Vagina (tissue), 2 donors: ENCODE measurements at places on chromosomes 6 and 20.

DNA sequence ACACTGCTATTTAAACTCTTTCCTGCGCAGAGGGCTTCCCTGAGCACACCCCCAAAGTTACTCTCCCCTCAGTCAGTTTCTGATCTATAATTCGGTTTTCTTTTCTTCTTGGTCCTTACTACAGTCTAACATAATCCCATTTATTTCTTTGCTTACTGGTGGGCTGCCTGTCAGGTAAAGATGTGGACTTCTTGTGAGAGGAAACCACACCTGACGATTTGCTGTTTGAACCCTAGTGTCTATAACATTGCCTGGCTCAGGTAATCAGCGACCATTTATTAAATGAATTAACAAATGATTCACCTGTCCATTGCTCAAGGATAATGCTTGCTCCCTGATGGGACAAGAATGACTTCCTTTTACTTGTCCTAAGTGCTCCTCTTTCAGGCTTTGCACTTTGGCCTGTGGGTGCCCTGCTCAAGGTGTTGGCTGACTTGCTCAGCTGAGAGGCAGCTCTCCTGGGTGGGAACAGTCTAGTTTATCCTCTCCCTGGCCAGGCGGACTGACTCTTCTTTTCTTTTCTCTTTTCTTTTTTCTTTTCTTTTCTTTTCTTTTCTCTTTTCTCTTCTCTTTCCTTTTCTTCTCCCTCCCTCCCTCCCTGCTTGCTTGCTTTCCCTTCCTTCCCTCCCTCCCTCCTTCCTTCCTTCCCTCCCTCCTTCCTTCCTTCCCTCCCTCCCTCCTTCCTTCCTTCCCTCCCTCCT lies 233.1 kb downstream of the BCAS1 start:
- no peak for DNase-seq

GRCh38 chr20:4369798-4370124 lies 351.9 kb upstream of the PRND start:
- no peak for DNase-seq

- peak; percentile 77 for DNase-seq
Observed at GRCh38 chr6:167393731-167394130, 68.8 kb downstream of the TTLL2 start.

DNA sequence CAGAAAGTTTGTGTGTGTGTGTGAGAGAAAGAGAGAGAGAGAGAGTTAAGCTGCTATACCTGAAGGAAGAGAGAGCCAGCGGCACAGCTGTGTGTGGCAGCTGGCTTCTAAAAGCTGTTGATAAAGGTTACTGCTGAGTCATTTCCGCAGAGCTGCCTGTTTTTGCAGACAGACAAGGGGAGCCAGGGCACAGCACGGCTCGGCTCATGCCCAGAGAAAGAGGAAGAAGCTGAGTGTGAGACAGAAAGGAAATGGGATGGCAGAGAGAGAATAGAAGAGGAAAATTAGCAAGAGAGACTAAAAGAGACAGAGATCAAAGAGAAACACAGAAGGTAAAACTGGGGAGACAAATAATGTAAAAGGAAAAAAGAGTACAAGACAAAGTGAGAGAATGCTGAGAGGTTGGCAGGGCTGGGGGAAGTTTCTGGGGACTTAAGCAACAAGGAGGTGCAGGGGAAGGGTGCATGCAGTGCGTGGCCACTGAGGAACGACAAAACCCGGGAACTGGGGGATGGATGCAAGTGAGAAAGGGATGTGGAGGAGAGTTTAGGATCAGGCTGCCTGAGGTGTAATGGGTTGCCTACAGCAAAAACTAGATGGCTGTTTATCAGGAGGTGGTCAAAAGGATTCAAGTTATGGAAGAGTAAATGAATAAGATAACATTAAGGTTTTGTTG lies 22.7 kb downstream of the HLA-A start:
- DNase-seq, result no peak

DNA sequence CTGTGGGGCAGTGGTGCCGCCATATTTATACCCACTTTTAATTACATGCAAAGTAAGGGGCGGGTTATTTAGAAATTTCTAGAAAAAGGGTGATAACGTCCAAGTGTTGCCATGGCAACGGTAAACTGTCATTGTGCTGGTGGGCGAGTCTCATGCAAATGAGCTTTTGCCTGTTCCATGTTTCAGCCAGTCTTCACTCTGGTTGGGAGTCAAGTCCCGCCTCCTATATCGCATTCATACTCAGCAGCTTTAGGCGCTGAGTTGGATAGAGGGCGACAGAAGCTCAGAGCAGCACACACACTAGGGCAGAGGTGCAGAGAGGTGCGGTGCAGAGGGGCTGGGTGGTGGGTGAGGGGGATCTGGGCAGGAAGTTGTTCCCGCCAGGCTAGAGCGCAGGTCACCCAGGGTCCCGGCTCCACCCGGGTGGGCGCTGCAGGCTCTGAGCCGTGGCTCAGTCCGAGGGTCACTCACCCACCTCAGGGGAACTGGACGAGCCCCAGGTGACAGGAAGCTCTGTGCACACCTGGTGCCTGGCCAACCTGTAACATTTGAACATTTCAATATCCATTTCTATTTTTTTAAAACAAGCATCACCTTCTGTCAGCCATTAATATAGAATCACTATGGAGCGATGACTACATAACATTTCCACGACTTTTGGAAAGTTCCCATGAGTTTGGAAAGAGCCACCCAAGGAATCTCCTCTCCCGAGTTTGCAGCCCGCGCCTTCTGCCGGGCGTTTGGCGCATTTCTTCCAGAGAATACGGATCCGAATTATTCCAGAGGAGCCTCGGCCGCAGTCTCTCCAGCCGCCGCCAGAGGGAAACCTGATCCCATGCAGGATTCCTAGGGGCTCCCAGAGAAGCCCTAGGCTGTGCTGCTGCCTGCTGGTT lies 89.1 kb upstream of the PHACTR3 start:
- no peak for DNase-seq

DNA sequence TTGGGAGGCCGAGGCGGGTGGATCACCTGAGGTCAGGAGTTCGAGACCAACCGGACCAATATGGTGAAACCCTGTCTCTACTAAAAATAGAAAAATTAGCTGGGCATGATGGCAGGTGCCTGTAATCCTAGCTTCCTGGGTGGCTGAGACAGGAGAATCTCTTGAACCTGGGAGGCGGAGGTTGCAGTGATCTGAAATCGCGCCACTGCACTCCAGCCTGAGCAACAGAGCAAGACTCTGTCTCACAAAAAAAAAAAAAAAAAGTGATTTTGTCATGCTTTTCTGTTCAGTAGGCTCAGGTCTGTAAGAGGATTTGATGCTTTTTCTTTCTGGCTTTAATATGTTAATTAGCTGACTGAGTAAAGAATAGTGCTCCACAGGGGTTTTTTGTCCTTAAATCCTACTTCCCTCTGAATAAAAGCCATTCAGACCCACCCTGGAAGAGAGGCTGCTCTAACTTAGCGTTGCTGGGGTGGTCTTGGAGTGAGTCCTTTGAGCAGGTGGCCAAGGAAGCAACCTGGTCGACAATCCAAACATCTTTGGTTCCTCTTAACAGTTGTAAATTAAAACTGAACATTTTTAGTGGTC lies 19.0 kb downstream of the MCM8 start:
- DNase-seq, result no peak

DNA sequence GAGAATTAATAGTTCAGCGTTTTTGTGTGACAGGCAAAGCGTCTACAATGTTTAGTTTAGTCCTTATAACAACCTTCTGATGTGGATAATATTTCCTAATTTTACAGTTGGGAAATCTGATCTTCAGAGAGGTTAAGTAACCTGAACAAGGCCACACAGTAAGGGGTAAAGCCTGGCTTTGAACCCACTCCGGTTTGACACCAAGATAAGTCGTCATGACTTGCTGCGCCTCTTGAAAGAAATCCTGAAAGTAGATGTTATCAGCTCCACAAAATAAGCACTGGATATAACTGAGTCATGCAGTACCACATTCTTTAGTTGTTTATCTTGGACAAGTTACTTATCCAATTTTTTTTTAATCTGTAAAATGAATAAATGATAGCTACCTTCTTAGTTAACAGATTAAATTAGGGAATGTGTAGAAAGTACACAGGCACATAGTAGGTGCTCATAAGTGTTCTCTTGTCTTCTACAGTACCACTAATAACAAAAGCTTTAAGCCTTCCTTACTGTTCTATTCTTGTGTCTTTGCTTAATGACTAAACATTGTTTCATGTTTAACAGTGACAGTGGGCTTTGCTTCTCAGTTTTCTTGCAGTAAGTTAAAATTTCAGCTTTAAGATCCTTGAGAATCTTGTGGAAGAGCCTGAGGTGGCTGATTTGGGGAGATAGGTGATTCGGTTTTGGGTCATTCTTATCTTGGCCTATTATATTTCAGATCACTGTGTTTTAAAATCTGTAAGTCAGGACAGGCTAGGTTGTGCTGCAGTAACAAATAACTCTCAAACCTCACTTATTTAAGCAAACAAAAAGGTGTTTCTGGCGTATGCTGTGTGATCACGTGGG lies 2.1 kb downstream of the HIVEP1 start:
- DNase-seq, result no peak

DNA sequence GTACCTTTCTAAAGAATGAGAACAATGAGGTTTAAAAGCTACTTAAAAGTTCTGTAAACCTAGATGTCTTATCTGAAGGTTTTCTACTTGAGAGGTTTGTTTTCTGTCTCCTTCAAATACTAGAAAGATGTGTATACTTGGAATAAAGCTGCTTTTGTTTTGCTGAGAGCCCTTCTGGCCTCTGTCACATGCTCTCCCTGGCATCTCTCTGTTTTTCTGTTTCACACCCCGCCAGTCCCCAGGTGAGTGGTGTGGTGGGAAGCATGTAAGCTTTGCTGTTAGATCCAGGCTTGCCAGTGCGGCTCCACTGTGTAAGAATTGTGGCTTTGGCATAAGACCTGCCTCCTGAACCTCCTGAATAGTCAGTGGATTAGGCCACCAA lies 56.8 kb downstream of the SNX9 start:
- no peak for DNase-seq

- no peak for DNase-seq
Observed at GRCh38 chr20:25543068-25543467, 42.3 kb downstream of the NINL start.

GRCh38 chr6:4374216-4374615 lies 238.8 kb upstream of the ECI2 start:
- DNase-seq, result no peak

DNA sequence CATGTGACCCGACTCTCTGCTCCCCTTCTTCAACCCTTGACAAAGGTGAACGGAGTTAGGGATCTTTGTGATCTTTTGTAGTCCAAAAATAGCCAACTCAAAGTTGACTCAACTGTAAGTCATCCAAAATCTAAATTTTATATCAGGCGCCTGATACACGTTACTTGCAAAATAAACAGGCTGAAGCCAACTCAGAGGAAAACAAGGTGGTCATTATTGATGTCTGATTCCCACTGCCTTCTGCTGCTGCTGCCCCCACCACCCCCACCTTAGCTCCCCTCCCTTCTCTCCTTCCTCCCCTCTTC lies 13.2 kb upstream of the RNF8 start:
- no peak for DNase-seq

DNA sequence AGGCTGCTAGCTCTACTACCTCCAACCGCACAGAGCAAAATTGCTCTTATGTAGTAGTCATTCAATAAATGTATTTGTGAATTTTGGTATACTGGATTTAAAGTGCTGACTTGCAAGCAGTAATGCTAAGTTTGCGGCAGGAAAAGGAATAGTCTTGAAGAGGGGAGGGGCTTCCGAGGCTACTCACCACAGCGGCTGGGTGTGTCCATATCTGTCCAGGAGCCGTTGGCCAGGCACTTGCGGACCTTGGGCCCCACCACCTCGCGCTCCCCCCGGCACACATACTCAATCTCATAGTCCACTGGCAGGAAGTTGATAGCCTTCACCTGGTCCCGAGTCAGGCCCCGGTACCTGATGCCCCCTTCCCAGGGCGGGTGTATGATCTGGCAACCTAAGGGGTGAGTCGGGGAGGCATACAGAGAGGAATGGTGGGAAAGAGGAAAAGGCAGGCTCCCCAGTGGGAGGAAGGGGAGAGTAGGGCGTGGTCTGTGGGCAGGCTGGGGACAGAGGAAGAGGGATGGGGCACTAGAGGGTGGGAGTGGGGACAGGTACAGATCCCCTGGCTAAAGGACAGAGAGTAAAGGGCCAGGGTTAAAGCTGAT lies 1.7 kb downstream of the GABBR1 start:
- DNase-seq, result no peak

GRCh38 chr20:49344975-49345374 lies 67.1 kb upstream of the ZNFX1 start:
- no peak for DNase-seq

DNA sequence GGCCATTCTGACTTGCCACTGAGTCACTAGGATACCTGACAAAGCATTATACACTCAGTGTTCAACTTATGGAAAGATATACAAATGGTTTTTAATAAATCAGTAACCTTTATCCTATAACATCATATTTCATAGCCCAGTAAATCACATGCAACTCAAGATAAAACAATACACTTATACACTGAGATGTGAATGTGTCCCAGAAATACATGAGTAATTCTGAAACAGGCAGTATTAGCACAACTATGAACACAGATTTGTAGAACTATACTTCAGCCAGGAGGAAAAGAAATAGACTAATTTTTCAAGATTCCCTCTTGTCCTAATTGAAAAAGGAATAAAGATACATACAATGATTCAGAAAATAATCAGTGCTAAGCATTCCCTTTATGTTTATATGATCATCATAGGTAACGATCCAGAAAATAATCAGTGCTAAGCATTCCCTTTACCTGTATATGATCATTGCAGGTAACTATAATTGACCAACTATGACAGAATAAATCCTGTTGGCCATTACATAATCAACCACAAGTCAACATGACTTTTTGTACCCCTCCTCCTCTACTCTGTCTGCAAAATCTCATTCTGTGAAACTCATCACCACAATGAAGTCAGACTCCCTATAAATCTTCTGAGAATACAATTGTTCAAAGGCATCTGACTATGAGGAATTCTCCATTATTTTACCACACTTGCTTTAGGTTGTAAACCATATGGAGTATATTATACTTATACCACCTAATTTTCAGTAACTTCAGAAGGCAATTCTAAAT lies 30.3 kb downstream of the HACE1 start:
- DNase-seq, result no peak

GRCh38 chr20:59571551-59572314 lies 32.6 kb upstream of the PHACTR3 start:
- no peak for DNase-seq

- peak; percentile 28 for DNase-seq
Observed at GRCh38 chr6:3873051-3873450, 23.9 kb downstream of the FAM50B start.

DNA sequence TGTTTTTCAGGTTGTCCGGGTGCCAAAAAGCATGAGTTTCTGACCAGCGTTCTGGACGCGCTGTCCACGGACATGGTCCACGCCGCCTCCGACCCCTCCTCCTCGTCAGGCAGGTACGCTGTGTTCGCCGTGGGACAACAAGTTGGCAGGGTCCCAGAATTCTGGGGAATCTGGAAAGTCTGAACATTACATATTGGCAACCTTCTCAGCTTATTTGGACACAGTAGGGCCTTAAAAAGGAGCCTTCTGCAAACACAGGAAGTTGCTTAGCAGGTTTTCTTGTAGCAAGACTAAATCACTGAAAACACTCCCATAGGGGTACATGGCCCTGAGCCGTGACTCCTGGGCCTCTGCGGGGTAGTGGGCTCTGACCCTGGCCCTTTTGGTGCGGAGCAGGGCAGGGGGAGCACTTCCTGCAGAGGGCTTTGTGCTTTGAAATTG lies 209.7 kb downstream of the SMOC2 start:
- DNase-seq, result no peak
